Left renal pelvis (tissue), 4 donors: ENCODE measurements at places on chromosomes 2 and 18.
A peak's percentile ranks its signal among the peaks of the same experiment; 100 is the strongest.

DNA sequence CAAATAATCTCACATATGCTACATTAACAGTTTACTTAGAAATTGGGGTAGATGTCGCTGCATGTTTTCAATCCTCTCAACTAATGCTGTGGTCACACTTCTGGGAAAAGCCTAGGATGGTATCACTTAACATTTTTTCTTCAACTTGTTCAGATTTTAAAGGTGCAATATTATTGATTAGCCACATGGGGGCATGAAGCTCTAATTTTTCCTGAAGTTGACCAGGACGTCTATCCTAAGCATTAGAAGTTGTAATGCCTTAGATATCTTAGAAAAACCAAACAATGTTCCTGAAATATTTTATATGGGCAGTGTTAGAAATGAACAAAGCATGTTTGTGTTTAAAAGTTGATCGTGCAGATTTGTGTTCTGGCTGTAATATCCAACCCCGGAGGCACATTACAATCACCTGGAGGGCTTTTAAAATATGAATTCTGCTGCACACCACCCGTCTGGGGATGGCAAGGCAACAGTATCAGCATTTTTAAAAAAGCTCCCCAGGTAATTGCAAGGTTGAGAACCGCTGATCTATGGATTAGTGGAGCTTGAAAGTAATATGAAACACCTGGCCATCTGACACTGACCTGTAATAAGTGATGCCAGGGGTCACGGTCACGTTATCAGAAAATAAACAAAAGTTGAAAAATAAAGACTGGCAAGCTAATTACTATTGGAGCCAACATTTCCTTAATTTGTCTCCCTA is 100.5 kb upstream of the LMAN1 start:
- peak; percentile 20 for DNase-seq

GRCh38 chr18:49733321-49733720 is 80.0 kb downstream of the ACAA2 start:
- no peak for DNase-seq

DNA sequence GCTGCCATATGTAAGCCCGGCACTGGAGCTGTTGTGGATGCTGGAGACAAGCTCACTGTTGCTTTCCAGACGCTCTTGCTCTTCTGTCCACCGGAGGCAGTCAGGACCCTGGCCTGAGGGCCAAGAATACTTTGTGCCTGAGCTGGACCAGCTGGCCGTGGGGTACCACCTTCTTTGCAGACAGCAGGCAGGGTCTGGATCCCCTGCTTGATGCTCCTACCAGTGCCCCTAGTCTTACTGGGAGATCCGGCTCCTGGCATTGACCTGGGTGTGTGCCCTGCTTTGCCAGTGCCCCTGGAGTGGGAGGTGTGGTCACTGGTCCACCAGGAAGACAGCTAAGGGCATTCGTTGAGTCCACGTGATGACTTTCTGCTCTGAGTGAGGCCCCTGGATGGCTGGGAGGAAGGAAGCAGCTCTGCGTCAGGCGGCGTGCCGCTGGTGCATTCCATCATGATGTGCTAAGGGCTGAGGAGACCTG is 59.3 kb downstream of the LRRFIP1 start:
- no peak for DNase-seq

DNA sequence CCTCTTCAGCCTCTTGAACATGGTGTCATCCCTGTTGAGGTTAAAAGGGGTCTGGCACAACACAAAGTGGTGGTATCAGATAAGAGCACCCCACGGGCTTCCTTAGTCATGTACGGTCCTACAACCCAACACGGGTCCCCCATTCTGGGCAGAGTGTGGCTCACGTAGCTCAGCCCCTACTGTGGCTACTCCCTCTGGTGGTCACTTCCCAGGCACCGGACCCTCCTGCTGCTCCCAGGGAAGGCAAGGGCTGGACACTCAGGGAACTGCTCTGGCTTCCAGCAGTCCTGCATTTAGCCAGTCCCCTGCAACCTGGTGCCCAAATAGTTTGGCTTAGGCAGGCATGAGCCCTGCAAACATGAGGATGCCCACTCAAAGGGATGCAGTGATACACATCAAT is 58.6 kb downstream of the GALNT14 start:
- no peak for DNase-seq

DNA sequence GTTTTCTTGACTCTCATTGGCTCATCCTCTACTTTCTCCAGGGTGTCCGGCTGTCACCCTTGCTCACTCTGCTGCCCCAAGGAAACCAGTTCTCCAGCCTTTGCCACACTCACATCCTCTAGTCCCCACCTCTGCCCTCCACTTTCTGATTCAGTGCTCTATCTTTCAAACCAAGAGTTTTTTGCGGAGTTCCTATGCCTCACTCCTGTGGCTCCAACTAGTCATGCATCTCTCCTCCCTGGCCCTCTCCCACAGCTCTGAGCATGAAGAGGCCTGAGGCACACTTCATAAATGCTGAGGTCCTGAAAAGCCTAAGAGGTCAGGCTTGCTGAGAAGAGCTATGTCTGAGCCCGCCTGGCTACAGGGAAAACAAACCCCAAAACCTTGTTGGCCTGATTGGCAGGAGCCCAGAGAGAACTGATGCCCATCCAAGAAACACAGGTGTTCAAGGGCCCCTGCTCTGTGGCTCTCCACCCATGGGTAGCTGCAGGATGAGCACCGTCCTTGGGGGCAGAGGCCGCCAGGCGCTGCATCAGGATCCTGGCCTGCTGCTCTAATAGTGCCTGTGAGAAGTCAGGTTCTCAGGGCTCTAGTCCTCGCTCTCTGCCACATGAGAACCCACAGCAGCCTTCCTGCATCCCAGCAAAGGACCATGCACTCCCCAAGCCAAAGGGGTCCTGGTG is 42.1 kb downstream of the HS1BP3 start:
- DNase-seq = no peak

DNA sequence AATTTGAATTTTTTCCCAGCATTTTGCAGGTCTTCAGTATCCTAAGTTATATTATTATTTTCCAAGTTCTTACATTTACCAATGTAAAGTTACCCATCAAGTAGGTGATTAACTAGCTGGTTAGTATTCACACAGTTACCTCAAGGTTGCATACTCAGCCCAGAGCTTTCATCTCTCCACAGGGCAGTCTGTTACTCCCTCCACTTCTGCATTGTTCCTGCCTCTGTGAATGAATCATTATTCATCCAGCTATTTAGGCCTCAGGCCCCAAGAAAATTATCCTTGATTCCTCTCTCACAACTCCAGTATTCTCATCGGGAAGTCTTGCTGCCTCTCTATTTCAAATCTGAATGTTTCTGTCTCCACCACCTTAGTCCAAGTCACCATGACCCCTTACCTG is 92.2 kb downstream of the SMC6 start:
- DNase-seq = no peak

DNA sequence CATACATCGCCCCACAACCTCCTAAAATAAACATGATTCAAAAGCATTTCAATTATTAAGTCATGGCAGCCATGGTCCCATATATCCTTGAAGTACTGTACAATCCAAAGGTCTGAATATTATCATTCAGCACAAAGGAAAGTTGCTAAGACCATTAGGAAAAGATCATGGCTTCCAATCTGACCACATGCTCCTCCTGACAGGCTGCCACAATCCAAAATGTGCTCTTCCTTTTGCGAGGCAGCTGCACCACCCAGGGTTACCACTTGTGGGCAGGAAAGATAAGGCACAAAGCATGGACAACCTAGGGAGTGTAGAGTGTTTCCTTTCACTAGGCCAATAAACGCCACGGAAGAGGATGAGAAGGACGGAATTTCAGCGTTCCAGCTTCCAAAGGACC is 5.4 kb downstream of the BOLA3 start:
- DNase-seq = no peak

DNA sequence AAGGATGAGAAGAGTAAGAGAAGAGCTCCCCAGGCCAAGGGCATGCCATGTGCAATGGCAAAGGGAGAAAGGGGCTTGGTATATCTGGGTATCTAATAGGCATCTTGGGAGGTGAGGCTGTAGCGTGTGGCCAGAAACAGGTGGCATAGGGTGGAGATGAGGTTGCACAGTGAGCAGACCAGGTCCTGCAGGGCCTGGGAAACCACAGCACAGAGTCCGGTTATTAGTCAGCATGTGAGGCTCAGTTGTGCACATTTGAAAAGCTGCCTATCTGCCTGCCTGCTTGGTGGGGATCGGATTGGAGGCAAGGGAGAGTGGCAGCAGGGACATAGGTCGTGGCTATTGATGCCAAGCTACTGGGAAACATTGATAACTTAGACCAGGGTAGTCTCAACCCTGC is 190.6 kb downstream of the TPGS2 start:
- DNase-seq = no peak

DNA sequence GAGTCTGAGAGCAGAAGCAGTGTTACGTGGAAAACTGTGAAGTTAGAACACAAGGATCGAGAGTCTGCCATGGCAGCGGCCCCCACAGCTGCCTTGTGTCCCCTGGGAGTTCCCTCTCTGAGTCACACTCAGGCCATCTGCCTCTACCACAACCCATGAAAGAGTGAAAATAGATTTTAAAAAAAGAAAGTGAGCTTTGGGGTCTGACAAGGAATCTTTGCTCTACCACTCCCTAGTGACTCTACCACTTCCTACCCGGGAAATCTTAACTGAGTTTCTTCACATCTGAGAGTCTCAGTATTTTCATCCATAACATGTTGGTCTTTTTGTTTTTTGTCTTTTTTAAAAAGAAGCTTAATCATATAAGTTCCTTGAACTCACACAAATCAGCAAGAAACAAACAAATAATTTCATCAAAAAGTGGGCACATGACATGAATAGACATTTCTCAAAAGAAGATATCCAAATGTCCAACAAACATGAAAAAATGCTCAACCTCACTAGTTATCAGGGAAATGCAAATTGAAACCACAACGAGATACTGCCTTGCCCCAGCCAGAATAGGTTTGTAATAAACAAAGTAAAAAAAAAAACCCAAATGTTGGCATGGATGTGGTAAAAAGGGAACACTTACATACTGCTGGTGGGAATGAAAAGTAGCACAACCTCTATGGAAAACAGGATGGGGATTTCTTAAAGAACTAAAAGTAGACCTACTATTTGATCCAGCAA is 2.4 kb upstream of the MSGN1 start:
- DNase-seq = no peak
